ENCODE measurements at places on chromosomes 12 and 14.
A peak's percentile ranks its signal among the peaks of the same experiment; 100 is the strongest.

GRCh38 chr12:131213896-131214442 lies 260.3 kb downstream of the ADGRD1 start:
- no peak for DNase-seq

- DNase-seq, result no peak
Measured at GRCh38 chr14:85542623-85543022, 12.7 kb downstream of the FLRT2 start.

DNA sequence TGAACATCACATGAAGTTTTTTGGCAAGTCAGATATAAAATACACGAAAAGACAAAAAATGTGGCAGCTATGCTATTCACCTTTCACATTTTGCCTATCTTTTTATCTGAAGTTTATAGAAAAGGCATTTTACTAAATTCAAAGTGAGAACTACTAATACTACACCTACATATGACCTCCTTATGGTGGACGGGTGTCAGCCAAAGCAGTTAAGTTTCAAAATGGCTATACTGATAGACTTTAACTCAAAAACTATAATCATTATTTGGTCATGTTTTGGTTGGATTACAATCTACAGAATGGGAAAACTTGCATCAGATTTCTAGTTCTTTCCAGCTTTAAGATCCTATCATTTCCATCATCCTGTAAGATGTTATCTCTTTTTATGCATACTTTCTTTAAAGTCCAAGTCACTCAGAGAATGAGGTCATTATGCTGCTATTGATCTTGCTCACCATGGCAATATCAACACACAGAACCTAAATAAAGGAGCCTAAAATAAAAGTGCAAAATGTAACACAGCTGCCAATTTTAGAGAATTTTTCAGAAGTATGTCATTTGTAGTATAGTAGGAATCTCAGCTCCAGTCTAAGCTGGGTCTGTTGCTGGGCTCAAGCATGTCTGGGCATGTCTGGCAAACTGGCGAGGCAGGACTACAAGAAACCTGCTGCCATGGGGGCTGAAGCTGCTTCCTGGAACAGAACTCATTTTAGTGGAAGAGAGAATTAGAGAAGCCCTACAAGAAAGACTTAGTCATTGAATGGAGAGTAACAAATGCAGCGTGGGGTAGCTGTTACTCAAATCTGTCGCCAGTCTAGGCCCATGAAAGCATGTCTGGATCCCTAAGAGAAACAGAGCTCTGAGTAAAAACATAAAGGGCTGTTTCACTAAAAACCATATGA lies 7.6 kb upstream of the AEBP2 start:
- peak; percentile 86 for DNase-seq

DNA sequence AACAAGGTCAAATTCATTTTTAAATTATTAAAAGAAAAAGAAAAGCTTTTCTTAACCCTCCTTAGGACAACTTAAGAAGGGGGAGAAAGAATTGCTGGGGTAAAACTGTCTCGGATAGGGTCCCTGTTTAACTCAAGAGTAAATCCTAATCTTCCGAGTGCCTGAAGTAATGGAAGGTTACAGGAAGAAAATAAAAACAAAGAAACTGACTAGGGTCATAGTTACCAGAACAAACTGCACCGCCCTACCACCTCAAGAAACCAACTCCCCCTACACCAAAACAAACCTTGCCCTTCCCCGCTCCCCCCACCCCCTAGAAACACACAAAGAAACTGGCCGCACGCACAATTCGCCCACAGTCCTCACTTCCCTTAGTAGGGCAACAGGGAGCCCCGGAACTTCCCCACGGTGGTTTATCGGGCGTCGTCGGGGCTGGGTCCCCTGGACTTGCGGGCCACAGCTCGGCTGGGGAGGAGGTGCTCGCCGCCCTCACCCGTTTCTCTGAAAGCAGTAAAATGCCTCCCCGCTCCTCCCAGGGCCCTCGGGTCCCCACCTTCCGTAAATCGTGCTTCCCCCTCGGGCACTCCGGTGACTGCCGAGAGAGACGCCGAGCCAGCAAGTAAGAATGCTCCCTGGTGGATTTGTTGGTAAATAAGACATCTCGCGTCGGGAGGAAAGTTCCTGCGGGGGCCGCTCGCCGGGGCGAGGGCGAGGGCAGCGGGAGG lies 2.4 kb downstream of the SINHCAF start:
- DNase-seq, result peak; percentile 70

DNA sequence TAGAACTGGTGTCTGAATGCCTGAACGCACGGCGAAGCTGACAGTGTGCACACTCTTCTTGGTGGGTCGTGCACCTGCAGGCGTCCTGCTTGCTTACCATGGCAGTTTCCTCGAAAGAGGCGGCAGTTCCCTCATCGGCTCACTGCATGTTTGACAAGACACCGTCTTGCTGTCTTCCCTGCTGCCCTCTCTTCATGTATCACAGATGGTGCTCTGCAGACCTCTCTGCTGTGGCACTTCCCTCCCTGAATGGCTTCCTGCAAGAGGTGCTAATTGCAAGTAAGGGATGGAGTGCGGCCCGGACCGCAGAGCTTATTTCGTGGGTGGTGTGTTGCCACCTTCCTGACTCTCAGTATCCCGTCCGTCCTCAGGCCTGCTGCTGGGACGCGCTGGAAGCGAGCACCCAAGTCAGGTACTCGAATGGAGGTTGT lies 156.7 kb upstream of the RTL1 start:
- DNase-seq, result no peak

- DNase-seq, result peak; percentile 37
Measured at GRCh38 chr12:40015345-40015744, 90.5 kb downstream of the SLC2A13 start.

DNA sequence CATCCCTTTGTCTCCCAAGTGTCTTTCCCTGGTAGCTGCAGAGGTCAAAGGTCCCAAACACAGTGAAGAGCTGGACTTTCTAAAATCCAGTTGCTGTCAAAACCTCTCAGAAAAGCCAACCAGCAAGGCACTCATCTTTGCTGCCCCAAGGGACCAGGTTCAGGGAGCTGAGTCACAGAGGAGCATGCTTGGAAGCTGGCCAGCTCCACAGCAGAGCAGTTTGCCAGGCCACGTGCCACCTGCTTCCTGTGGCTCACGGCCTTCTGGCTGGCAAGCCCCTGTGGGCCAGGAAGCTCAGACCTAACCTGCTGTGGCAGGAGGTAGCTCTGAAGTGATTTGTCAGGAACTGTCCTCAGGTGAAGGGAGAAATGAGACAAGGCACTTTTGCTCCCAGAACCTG lies 3.6 kb downstream of the ISCU start:
- peak; percentile 84 for DNase-seq

GRCh38 chr12:40691913-40692764 lies at the start of gene CNTN1:
TSS of gene CNTN1 (plus strand) at chr12:40692439.
- peak; percentile 1 for DNase-seq

- DNase-seq, result no peak
Measured at GRCh38 chr14:54791001-54791400, 111.6 kb downstream of the GCH1 start.

DNA sequence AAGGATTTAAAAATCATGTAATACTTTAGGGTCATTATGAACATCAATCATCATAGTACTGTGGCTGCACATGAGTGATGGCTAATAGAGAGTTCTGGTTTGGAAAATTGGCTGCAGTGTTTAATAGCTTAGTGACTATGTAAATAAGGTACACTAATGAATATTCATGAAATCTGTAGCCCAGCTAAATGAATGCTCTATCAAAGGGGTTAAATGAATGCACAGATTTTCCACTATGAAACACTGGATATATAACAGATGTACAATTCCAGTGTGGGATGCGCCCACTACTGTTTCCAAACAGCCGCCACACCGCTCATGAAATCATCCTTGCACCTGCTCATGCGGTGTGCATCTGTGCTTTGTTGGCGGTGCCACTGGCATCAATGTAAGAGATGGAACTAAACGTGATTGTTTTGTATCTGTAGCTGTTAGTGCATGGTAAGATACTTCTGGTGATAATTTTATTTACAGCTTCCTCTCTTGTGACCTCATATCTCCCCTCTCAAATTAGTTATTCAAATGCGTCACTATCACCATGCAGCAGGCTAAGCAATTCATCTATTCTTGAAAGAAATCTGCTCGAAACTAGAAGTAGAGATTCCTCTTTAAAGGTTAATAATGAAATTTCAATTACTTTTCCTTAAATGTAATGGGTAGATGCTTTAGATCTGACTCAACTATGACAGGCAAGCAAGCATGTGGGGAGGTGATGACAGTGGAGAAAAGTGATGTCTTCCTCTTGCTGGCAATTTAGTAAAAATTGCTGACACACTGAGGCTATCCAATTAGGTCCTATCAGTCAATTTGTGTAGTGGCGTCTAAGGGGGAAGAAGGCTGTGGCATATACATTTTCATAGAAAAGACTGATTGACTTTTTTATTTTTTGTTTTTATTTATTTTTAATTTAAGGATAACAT lies 433.6 kb downstream of the AEBP2 start:
- DNase-seq, result peak; percentile 27

- DNase-seq, result peak; percentile 45
Measured at GRCh38 chr14:49986343-49987014, 93.6 kb downstream of the ARF6 start.

- DNase-seq, result no peak
Measured at GRCh38 chr12:103882861-103883596, 42.0 kb upstream of the NT5DC3 start.

DNA sequence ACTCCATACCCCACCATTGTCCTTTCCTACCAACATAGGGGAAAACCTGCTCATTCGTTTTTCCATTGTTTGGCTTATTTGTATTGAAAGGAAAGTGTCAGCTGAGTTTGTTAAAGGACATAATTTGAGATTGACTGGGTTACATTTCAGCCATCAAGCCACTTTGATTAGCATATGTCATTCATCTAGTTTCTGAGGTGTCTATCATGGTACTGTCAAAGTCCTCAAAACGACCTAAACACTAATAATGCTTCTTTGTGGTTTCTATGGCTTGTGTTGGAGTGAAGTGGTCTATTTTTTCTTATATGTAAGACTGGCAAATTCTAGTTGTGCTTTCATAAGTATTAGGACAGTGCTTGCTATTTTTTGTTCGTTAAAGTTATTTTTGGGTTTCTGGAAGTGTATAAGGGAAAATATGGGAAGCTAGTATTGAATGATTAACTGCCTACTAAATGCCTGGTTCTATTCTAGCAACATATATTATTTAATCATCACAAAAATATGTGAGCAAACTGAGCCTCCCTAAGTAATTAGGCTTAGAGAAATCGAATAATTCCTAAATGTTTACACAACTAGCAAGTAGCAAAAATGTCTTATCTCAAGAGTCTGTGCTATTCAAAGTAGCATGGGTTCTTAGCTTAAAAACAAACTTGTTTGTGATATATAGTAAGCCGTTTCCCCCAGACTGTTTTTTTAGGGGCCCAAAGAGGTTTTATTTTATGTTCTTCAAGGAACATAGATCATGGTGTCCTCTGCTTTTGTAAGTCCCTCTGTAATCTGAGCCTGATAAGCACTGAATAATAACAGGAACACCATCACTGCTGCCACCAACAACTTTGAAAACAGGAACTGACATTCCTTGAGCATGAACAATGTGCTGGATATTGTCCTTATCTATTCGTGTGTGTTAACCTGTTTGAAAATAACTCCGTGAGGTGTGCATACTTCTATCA lies 67.1 kb downstream of the DERA start:
- DNase-seq, result peak; percentile 55

- peak; percentile 77 for DNase-seq
Measured at GRCh38 chr12:6140651-6141447, 16.4 kb upstream of the VWF start.

DNA sequence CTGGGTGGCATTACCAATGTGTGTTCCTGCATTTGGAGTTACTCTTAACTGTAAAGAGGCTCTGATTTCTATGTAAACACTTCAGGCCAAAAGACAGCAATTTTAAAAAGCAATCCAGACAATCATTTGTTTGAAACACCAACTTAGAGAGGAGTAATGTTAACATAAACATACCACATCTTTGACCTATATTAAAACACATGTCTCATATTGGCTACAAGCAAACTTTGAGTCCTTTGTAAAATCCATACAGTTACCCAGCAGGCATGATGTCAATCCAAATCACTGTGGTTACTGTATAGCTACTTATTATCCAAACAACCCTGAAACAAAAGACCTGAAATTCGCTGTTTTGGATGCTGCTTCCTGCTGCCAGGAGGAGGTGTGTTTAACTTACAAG lies 7.5 kb upstream of the G2E3 start:
- DNase-seq, result no peak

DNA sequence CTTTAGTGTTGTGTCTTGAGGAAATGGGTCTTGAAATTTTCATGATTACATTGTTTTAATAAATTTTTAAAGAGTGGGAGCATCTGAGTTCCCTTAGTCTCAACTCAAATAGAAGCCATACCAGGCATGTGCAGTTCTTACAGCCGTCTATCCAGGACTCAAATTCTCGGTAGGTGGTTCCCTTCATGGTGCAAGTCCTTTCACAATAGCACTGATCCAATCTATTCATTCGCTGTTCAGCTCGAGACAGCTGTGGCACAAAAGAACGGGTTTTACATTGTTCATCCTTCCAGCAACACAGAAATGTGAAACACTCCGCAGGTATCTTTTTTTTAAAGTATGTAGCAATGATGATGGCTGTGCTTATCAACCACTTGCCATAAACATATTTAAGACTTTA lies 100.2 kb downstream of the NELL2 start:
- no peak for DNase-seq

- DNase-seq, result peak; percentile 62
Measured at GRCh38 chr14:66359500-66359899, 126.7 kb upstream of the CCDC196 start.

DNA sequence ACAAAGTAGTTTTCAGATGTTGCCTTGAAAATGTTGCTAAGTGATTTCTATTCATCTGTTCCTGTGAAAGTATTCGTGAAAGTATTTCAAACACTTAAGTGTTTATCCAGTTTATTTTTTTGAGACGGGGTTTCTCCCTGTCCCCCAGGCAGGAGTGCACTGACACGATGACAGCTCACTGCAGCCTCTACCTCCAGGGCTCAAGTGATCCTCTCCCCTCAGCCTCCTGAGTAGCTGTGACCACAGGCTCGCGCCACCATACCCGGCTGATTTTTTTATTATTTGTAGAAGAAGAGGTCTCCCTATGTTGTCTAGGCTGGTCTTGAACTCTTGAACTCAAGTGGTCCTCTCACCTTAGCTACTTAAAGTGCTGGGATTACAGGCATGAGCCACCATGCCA lies 1.7 kb downstream of the ZDHHC17 start:
- DNase-seq, result no peak

GRCh38 chr14:70018230-70018629 lies 139.0 kb downstream of the SMOC1 start:
- no peak for DNase-seq

DNA sequence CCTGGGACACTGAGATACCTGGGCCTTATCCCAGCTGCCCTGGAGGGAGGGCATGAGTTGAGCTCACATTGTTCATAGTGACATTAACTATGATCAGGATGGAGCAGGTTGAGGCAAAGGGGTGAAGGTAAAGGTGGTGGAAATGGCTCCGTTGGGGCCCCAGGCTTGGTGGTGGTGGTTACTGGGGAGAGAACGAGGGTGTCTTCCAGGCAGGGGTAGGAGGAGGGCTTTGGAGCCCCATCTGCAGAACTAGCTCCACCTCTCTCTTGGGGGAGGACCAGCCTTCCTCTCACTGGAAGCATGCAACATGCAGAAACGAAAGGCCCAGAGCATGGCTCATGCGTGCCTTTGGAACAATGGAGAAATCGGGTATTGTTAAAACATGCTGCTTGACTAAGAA lies 217.0 kb downstream of the SLC41A2 start:
- no peak for DNase-seq

GRCh38 chr12:75564852-75565251 lies 53.4 kb upstream of the KRR1 start:
- DNase-seq, result no peak

- no peak for DNase-seq
Measured at GRCh38 chr12:88752183-88752582, 171.9 kb upstream of the KITLG start.

- no peak for DNase-seq
Measured at GRCh38 chr14:101743701-101744100, 17.8 kb upstream of the PPP2R5C start.
